Dorsolateral prefrontal cortex (tissue), 122 donors: ENCODE measurements at places on chromosomes 11 and 22.

- no peak for DNase-seq
Observed at GRCh38 chr11:1740786-1741530, 9.4 kb downstream of the IFITM10 start.

DNA sequence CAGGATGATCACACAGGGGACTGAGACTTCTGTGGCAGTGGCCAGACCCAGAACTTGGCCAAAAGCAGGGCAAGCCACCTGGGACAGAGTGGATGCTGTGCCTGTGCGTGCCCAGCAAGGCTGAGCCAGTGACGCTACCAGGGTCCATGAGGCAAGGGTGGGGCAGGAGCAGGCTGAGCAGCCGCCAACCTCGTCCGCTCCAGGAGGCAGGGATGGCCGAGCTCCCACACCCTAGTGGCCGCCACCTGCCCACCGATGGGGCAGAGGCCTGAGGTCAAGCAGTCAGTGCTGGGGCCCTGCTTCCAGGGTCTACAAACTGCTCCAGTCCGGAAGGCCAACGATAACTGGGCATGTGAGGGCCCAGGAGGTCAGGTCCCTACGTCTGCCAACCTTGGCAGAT is 7.3 kb downstream of the KRTAP5-9 start:
- DNase-seq = no peak

GRCh38 chr11:32881286-32881685 is 11.3 kb upstream of the QSER1 start:
- DNase-seq = no peak

DNA sequence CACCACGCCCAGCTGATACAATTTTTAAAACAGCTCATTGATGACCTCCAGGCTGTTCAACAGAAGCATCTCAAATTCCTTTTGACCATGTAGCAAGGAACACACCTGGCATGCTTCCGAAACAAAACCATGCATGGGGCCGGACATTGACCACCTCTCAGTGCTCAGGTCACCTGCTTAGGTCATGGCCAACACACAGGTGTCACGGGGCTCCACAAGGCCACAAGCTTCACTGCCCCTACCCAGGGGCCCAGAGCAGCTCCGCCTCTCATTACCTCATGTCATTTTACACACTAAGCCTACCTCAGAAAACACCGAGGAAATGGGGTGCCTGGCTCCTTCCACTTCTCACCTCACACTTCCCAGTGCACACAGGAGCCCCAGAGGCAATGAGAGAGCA is 26.6 kb downstream of the YPEL1 start:
- DNase-seq = no peak

DNA sequence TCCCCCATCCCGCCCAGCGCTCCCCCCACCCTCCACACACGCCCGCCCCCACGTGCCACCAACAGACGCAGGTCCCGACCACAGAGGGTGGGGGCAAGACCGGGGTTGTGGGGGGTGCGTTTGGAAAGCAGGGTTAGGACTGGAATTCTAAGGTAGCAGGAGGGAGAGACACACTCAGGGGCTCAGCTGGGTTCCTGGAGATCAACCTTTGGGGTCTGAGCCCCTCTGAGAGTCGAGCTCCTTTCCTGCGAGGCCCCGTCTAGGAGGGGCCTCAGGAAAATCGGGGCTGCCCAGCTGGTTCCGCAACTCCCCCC is 429 bp downstream of the PGGHG start:
- no peak for DNase-seq

DNA sequence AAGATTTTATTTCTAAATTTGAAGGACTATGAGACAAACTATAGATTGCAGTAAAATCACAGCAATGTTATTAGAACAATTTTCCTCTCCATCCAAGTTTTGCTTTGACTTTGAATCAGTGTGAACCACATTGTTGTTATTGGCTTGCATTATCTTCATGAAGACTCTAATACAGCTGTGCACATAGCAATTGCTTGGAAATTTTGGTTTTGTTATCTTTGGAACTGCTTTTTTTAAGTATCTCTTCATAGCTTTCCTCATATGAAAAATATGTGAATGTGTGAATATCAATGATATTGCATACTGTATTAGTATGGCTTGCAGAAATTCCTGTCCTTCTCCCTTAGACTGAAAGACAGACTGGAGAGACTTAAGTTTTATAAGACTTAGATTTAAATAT is 666.6 kb downstream of the LUZP2 start:
- DNase-seq = no peak
